Activated T-cell treated with anti-CD3 and anti-CD28 coated beads, Interleukin-2, amount 50 U/mL, for 4 hours (primary cell): ENCODE measurements at places on chromosomes 1 and 21. TPM values are rescaled to one million over a fixed set of nuclear protein-coding genes. Genes with fewer than 3 reads are reported as not detected.

OR2T11 gene
- not detected for total RNA-seq

SELE gene
- not detected for total RNA-seq

DNA sequence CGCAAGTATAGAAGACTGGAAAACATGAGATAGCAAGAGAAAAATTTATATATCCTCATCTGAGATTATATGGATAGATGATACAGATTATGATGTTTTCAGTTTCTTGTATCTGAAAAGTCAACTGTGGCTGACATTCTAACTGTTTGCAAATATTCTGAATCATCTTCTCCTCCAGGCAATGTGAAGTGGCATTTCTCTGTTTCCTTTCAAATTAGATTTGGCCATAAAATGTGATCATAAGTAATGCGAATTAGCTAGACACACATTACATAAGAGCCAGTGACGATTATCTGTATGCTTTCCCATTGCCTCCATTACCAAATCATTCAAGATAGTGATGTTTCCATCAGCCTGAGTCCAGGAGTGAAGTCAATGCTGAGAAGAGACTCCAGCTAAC, 265.2 kb downstream of the BRINP3 start:
- DNase-seq = no peak

DNA sequence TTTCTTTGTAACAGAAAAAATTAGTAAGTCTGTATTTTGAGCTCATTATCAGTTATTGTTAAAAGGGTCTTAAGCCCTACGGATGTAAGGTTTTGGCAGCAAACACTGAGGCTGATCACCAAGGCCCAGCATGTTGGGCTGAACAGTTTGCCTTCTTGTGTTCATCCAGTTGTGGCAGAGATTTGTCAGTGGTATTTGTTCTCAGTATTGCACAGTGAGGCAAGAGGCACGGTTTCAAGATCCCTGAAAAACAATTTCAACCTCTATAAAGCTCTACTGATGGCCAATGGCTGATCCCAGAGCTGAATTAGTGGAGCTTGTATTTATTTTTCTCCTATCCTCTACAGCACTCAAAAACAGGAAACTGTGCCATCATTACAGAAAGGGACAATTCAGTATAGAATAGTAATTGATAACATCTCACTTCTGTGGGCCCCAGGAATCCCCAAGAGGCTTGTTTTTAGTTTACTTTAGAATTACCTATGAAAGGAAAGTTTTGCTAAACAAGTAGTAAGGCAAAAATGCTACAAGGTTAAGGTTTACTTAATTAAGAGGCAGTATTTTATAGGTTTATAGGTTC, 191.8 kb upstream of the RAB4A start:
- DNase-seq = no peak

GRCh38 chr1:180935326-180936109, 22.8 kb downstream of the KIAA1614 start:
- no peak for DNase-seq

DNA sequence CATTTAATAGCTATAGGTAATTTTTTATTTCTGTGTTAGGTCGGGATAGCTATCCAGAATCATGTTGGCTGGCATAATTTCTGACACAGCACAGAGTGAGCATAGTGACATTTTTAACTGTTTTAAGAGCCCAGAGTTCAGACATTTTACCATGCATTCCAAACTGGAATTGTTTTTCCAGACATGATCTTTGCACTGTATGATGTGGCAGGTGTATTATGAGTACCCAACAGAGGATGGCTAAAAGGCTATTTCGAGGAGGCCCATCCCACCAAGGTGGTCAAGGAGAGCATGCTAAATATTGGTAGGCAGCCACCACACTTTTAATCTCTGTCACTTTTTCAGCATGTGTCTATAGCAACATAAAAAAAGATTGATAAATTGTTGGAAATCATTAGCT, 137.3 kb upstream of the ST6GALNAC5 start:
- DNase-seq = no peak

DNA sequence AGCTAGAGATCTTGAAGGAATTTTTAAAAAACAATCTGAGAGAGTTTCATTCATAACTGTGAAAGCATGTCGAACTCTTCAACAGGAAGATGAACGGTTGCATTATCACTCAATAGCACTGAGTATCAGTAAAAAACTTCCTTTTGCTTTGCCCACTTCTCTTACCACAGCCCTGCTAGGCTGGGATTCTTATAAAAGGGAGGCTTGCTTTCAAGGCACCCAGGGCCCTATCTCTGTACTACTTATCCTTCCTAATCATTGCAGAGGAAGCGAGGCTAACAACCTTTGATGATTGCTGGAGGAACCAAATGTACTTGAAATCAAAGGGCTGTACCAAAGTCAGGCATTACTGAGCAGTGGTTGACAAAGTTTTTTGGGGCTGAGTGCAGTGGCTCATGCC, 71.2 kb downstream of the SNRPE start:
- no peak for DNase-seq

DNA sequence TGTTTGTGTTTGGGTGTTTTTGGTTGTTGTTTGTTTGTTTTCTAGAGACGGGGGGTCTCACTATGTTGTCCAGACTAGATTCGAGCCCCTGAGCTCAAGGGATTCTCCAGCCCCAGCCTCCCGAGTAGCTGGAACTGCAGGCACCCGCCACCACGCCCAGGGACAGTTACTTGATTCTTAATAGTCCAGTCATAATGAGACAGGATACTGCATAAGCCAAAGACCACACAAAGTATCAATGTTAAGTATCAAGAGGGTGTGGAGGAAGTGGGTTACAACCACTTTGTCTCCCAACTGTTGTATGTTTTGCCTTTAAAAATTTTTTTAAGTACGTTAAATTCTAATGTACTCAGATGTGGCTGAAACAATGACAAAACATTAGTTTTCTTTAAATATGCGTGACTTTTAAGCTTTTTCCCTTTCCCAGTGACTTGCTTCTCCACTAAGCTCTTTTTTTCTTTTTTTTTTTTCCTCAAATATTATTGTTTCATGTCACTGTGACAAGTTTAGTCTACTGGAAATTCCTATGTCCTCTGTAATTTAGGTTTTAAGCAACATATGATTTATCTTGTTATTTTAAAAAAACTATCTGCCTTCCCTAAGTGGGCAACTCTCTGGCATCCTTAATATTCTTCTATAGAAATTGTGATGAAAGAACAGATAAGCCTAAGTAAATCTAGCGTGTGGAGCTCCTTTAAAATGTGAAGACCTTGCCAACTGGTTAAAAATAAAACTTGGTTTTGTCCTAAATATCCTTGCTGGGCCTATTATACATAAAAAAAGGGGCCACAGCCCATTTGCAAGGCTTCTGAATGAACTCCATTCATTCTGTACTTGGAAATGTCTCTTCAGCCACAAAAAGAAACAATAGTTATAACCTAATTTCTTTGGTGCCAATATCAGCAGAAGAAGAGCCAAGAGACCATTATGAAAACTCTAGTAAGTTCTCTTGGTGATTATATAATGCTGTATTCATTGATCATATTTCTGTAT, 56.2 kb upstream of the DPH5 start:
- DNase-seq = no peak

- no peak for DNase-seq
Measured at GRCh38 chr1:213452501-213452900, 401.5 kb downstream of the RPS6KC1 start.

GRCh38 chr1:31943546-31944184, 5.5 kb upstream of the PTP4A2 start:
- no peak for DNase-seq

GRCh38 chr1:203368624-203369451, 17.9 kb upstream of the FMOD start:
- DNase-seq = no peak

DNA sequence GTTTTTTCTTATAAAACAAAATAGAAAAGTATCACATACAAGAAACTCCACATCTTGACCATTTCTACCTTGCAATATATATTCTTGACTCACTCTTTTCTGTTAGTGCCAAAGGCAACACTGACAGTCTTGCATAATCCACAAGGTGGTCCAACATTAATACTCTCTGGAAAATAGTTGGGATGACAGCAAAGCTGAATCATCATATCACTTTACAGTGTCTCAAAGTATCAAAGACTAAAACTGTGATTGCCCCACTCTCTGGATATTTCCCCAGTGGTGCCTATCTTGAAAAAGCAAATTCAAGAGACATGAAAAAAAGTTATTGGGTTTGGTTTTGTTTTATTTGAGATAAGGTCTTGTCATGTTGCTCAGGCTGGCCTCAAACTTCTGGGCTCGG, 14.6 kb upstream of the TGFBR3 start:
- no peak for DNase-seq

- no peak for DNase-seq
Measured at GRCh38 chr1:81714636-81715035, 86.1 kb upstream of the ADGRL2 start.

COG2 gene
- 51.1 TPM for total RNA-seq

LCE1E gene
- total RNA-seq = not detected

- DNase-seq = no peak
Measured at GRCh38 chr21:28442624-28443023, 550.1 kb downstream of the LTN1 start.

- DNase-seq = no peak
Measured at GRCh38 chr1:175563236-175563895, 180.0 kb downstream of the TNR start.

RBP7 gene
- total RNA-seq = not detected
